ENCODE measurements at places on chromosomes 4 and X.

DNA sequence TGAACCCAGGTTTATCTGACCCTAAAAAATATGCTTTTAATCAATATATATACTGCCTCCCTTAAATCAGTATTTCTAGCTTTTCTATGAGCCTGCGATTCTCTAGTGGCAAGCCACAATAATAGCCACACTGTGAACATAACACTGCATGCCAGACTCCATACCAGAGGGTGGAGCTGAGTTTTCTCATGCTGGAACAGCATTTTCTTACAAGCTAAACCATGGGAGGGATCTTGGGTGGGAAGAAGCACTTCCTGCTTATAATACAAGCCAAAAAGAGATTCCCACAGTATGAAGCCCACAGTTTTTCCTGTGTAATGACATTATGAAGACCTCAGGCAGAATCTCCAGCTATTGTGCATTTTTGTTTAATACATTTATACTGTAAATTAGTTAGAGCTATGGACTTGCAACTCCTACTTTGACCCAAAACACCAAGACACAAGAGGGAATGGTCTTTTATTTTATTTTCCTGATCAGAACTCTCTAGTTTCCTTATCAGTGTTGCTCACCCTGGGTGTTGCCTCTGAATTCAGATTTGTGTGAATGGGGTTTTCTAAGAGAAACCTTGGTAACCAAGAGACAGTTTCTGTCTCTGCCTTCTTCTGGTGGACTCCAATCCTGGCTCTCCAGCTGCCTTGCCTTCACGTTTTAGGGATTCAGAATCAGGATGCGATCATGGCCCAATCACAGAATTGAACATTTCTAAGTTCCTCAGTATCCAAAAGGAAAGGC is 74.5 kb upstream of the EOLA2 start:
- DNase-seq = no peak

- DNase-seq = no peak
These were observed 31.6 kb upstream of the SOD3 start for GRCh38 chr4:24763631-24764297.

DNA sequence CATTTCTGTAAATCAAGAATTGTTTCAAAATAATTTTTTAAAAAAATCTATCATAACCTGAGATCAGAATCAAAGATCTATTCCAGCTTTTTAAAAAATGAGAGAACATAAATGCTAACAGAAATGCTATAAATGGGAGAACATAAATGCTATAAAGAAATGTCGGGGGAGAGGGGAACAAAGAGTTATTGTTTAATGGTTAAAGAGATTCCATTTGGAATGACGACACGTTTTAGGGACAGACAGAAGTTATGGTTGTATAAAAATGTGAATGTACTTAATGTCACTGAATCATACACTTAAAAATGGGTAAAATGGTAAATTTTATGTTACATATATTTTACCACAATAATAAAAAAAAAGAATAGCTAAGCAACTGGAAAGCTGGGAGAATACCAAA is 127.1 kb downstream of the ATRX start:
- DNase-seq = no peak

GRCh38 chr4:152590179-152591031 is 54.5 kb upstream of the FBXW7 start:
- no peak for DNase-seq

- DNase-seq = no peak
These were observed 4.7 kb downstream of the SPARCL1 start for GRCh38 chr4:87524456-87524855.

GRCh38 chr4:14131335-14131734 is 503.8 kb upstream of the BOD1L1 start:
- no peak for DNase-seq
